H1 (cell line): ENCODE measurements at places on chromosomes 5 and 9.

GRCh38 chr5:33549982-33550567, 109.3 kb downstream of the TARS1 start:
- no peak overlapping the region for H3K27ac ChIP-seq
- DNase-seq = no peak
- H3K27me3 ChIP-seq = no peaks in the 10 kb centered on the region
- no peak overlapping the region for H3K4me3 ChIP-seq

GRCh38 chr5:157342822-157343402, 77.0 kb downstream of the CYFIP2 start:
- no peaks in the 10 kb centered on the region for H3K36me3 ChIP-seq
- no peak overlapping the region for H3K27ac ChIP-seq
- peak; percentile 82 for DNase-seq
- H3K27me3 ChIP-seq = no peaks in the 10 kb centered on the region
- H3K4me3 ChIP-seq = no peak overlapping the region

GRCh38 chr5:105924366-105924765, 1746.4 kb downstream of the EFNA5 start:
- DNase-seq = no peak
- H3K4me3 ChIP-seq = no peak overlapping the region
- no peaks in the 10 kb centered on the region for H3K27me3 ChIP-seq
- H3K36me3 ChIP-seq = no peaks in the 10 kb centered on the region
- no peak overlapping the region for H3K27ac ChIP-seq
- H3K4me1 ChIP-seq = 0 out of 2 replicates have a peak, but pooled peaks cover 1% of the 10 kb centered on the region

DNA sequence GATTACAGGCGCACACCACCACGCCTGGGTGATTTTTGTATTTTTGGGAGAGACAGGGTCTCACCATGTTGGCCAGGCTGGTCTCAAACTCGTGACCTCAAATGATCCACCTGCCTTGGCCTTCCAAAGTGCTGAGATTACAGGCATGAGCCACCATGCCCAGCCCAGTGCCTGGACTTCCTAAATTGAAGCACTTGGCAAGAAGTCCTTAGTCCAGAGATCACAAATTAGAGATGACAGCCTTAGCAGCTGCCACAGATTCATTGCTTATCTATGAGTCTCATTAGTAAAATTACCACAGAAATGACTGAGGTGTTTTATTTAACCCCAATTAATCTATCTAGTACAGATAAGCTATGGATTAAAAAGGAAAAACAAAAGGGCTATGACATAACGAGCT, 19.2 kb downstream of the EFCAB9 start:
- H3K27me3 ChIP-seq = no peaks in the 10 kb centered on the region
- H3K4me1 ChIP-seq = no peaks in the 10 kb centered on the region
- peaks cover 14% of the 10 kb centered on the region for H3K36me3 ChIP-seq
- H3K4me3 ChIP-seq = no peak overlapping the region
- no peak overlapping the region for H3K27ac ChIP-seq

DNA sequence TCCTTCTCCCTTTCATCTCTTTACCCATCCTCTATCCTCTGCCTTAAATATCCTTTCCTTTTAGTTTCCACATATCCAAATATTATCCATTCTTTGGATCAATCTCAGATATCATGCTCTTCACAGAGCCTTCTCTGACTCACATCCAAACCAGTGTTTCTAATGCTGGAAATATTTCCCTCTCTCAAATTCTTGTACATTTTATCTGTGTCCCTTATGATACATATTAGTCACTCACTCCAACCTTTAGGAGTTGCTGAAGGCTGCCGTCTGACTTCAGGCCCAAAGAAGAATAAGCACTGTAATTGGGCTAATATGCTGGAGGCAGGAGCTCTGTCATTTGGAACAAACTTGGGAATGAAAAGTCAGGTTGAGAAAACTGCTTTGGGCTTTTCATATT, 156.4 kb upstream of the RUSC2 start:
- H3K27ac ChIP-seq = no peak overlapping the region
- no peak overlapping the region for H3K4me3 ChIP-seq
- H3K36me3 ChIP-seq = no peaks in the 10 kb centered on the region
- no peaks in the 10 kb centered on the region for H3K4me1 ChIP-seq
- H3K27me3 ChIP-seq = no peaks in the 10 kb centered on the region

- H3K27me3 ChIP-seq = no peaks in the 10 kb centered on the region
- DNase-seq = no peak
- no peak overlapping the region for H3K27ac ChIP-seq
- H3K4me1 ChIP-seq = peaks cover 8% of the 10 kb centered on the region
- peak overlapping the region; percentile 69 for H3K4me3 ChIP-seq
Measured at GRCh38 chr5:90557391-90557790, 1.2 kb upstream of the ADGRV1 start.
